NCI-H82 (cell line): ENCODE measurements at places on chromosomes 16 and 17.

DNA sequence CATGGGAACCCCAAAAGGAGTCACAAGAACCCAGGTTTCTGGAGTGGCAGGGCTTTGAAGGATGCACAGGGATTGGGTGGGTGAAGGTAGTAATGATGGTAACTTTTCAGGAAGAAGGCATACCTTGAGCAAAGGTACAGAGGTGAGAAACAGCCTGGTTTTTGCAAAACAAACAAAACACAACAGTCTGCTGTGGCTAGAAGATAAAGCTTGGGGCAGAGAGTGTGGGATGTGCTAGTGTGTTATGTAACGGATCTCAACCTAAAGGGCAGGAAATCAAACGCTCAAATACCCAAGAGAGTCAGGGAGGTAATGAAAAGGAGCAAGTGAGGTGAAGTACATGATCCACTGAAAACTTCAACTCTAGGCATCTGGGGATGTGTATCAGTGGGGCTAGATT, 4.6 kb downstream of the PTGES3L start:
- DNase-seq = no peak

- DNase-seq = no peak
Measured at GRCh38 chr17:36623281-36623680, 21.9 kb downstream of the MRM1 start.

DNA sequence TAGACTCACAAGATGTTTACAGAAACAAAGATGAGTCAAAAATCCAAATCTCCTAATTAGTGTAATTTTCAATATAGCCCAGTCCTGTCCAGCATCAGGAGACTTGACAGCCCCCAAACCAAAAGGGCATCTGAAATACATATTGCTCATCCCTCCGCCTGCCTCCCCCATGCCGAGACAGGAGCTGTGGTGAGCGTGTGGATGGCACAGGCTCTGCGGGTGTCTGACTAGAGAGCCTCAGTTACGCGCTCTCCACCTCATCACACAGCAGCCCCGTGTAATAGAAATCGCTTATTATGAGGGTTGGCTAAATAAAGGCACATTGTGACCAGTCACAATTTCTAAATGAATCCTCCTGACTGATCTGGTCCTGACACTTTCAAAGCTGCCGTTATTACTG, 43.1 kb upstream of the CBLN1 start:
- DNase-seq = no peak

- no peak for DNase-seq
Measured at GRCh38 chr17:62179525-62180161, 114.6 kb upstream of the MED13 start.

DNA sequence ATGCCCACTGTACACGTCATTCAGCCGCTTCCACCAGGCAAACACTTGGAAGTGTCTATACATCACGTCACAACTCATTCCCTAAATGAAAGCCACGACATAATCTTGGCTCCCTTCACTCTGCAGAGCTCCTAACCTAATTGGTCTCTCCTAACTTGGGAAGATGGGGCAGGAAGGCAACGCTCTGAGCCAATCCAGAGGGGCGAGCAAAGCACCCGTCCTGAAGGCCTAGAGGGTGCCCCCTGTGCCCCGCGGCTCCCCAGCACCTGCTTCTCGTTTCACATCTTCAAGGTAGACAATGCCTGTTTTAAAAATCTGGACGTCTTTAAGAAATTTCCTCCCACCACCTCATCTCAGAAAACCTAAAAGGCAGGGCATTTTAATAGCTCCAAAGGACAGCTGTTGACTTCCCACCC, 1.0 kb downstream of the CSNK2A2 start:
- peak; percentile 6 for DNase-seq

- peak; percentile 34 for DNase-seq
Measured at GRCh38 chr17:4722678-4723240, 8.5 kb upstream of the MED11 start.

- no peak for DNase-seq
Measured at GRCh38 chr16:75045424-75045823, 46.6 kb downstream of the ZNRF1 start.

GRCh38 chr16:83002351-83003334, 375.9 kb downstream of the CDH13 start:
- no peak for DNase-seq

DNA sequence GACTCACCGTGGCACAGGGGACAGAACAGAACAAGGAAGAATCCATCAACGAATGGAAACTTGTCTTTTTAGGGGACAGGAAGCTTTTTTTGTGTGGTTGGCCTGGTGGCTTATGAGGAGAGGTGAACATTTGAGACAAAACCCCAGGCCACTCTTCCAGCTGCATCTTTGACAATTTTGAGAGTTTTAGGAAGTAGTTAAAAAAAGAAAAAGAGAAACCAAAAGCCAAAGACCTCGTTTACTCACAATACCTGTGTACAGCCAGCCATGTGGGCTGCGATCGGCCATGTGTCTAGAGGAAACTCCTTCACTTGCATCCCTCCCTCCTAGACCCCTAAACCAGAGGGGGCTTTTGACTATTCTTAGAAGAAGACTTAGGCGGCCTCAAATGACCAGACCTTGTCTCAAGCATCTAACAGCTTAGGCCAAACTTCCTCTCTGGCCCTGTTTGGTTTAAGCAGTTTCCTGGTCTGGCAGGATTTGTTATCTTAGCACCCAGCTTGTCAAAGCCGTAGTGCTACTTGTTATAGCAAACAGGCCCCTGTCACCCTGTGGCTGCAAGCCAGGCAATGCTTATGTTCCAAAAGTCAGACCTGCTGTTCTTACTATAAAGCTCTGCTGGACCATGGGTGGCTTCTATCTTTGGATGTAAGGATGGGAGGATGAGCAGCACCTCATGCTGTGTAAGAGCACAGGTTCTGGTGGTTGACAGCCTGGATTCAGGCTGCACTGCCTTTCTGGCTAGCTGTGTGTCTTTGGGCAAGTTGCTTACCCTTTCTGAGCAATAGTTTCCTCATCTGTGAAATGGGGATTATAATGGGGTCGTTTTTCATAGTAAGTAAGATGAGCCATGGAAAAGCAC, 17.7 kb downstream of the KSR1 start:
- peak; percentile 30 for DNase-seq

- no peak for DNase-seq
Measured at GRCh38 chr17:21146362-21147015, 19.7 kb downstream of the DHRS7B start.

DNA sequence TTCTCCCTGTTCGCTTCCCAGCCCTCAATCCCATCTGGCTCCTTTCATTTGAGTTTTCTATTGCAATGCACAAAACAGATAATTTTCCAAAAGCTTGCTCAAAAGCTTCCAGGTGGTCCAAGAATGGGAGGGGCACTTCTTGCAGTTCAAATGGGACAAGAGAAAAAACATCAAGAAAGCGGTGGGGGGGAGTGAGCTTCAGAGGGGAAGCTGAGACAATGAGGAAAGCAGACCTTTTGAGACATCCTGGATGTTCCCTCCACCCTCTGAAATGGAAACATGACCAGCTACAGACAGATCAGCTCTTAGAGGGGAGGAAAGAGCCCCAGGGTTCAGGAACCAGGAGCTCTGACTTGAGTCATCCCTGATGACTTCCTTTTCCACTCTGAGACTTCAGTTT, 368.2 kb downstream of the SLC39A11 start:
- no peak for DNase-seq

DNA sequence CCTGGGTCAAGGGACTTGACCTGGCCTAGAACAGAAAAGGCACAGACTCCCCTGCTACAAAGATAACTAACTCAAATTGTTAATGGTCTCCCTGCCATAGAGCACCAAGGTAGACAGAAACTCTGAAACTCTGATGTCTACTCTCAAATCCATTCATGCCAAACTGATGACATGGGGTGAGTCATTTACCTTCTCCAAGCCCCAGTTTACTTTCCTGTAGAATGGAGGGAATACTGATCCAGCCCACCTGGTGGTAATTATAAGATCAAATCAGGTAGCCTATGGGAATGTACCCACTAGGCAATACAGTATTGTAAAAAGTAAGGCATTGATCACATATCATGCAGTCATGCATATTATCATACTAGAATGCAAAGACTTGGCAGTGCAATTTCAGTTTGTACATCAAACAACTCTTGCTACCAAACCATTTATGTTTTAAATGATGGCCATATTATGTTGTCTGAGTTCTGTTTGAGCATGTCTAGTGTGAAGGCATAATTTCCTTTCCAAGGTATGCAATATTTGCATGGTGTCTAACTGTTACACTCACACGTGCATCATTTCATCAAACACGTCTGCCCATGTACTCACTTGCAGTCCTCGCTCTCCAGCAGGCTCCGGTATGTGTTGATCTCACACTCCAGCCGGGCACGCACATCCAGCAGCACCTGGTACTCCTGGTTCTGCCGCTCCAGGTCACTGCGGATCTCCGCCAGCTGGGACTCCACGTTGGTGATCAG, 3.0 kb downstream of the KRT31 start:
- no peak for DNase-seq

GRCh38 chr16:46775214-46775613, 27.1 kb upstream of the MYLK3 start:
- DNase-seq = no peak

GRCh38 chr16:67246756-67247191, 507 bp downstream of the FHOD1 start:
- peak; percentile 48 for DNase-seq

GRCh38 chr16:19474617-19475016, 47.3 kb downstream of the GDE1 start:
- DNase-seq = peak; percentile 23

- peak; percentile 96 for DNase-seq
Measured at GRCh38 chr16:68520649-68521086, 18.4 kb upstream of the ZFP90 start.

DNA sequence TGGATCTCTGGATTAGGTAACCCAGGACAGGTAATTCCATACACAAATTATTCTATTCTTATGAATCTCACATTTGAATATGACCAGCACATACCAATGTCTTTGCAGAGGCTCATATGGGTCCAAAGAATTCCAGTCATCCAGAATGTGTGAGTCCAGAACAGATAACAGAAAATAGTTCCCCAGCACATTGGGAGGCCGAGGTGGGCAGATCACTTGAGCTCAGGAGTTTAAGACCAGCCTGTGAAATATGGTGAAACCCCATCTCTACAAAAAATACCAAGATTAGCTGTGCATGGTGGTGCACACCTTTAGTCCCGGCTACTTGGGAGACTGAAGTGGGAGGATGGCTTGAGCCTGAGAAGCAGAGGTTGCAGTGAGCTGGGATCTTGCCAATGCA, 26.9 kb downstream of the HYDIN start:
- no peak for DNase-seq

GRCh38 chr16:88415713-88416323, 33.1 kb downstream of the ZNF469 start:
- DNase-seq = peak; percentile 42

DNA sequence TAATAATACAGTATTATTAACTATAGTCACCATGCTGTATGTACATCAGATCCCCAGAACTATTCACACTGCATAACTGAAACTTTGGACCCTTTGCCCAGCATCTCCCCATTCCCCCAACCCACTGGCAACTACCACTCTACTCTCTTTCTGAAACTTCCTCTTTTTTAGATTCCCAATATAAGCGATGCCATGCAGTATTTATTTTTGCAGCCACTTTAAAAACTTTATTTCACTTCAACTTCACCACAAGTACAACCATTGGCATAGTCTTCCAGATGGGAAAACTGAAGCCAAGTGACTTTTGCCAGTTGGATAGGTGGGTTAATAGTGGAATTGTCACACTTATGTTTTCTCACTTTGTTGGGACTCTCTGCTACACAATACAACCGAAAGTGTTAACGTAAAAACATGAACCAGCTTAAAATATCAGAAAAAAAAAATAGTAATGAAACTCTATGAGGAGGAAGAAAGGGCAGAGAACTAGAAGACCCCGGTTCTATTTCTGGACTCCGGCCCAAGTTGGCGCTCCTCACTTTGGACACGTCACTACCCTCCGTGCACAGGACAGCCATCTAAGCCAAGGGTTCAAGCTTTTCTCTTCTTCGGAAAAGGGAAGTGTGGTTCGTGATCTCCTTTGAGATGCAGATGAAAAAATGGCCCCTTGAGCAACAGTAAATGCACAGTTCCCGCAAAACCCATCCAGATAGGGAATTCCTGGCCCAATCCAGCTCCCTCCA, 743 bp downstream of the SHCBP1 start:
- no peak for DNase-seq

DNA sequence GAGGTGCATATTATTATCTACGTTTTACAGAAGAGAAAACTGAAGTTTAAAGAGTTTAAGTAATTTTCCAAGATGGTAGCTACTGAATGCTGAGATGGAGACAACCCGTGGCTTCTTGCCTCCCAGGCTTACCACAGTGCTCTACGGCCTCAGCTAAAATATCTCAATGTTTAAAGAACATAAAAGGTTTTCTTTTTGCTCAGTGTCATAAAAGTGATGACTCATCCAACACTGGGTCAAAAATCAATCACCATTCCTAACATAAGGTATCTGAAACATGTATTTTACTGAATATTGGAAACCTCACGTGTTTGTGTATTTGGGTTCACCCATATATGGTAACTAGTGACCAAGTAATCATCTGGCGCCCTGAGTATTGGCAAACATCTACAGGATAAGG, 18.4 kb downstream of the ABCA9 start:
- DNase-seq = no peak

GRCh38 chr16:27633221-27633620, 83.3 kb downstream of the KATNIP start:
- no peak for DNase-seq

- DNase-seq = peak; percentile 31
Measured at GRCh38 chr17:63132459-63132911, 166.4 kb downstream of the TANC2 start.

DNA sequence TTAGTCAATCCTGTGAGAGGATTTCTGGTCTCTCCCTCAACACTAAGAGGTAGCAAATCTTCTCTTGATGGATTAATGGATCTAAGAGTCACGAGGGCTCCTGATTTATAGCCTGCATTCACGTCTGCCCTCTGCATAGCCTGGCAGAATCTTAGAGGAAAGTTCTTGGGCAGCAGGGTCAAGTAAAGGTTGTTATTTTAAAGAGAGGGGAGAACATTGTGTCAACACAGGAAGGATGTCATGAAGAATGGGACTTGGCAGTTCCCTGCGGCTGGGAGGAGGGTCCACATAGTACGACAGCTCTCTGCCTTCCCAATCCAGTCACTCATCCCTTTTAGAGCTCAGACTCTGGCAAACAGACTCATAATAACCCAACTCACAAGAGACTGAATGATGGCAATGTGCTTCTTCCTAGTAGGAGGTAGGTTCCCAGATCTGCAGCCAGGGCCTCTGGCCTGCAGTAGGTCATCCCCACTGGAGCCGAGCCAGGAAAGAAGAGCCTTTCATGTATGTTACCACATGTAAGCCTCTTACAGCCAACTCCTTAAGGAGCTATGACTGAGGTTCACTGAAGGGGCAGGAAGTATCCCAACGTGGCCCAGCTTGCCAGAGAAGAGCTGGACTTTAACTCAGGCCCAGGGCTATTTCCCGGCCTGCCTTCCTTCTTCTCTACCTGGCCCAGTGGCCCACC, 25.4 kb upstream of the RPTOR start:
- DNase-seq = peak; percentile 98
